Natural killer cell (primary cell): ENCODE measurements at places on chromosomes 7 and 10.

- DNase-seq = no peak
These were observed 205.9 kb upstream of the SVIL start for GRCh38 chr10:29840516-29841276.

DNA sequence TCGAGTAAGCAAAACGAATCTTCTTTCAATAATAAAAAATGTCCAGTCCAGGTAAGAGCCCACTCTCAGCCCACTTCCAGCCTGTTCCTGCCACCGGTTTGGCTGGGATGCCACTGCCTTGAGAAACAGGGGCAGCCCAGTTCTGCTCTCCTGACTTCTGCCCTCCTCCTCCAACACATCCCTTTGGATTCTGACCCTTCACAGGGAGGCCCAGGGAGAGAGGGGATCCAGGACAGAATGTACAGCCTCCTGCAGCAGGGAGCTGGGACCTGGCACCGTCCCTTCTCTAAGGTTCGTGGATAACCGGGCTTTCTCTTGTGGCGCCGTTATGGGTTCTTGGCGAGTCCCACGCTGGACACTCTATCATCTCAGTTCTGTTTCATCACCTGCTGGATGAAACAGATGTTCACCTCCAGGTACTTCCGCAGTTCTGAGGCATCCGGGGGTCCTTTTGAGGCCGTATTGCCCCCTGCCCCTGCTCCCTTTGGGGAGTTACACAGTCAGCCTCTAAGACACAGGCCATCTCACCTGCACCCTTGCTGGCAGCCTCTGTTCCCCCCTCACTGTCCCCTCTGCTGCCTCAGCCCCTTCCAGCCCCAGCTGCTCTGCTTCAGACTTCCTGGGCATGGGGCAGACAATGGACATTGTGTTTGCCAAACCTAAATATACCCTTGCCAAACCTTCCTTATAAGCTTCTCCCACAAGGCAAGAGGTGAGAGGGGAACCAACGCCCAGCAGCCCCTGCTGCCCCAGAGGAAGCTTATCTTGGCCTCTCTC lies 203.8 kb upstream of the ZMIZ1 start:
- DNase-seq = no peak

DNA sequence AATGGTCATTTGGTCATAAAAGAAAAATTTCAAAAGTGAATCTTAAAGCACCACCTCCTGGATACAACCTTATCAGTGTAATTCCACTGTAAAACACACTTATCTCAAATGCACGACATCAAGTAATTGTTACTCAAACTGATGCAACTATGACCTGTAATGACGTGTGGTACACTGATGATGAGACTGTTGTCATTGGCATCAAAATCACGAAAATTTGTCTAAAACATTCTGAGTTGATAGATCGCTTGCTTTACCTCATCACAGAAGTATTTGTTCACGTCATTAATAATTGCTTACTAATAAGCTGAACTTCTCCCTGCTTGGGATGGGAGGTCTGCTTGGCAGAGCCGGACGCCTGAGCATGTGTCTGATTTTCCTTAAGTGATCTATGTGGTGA lies 221.8 kb upstream of the KLF6 start:
- no peak for DNase-seq

GRCh38 chr7:681551-682307 lies 44.8 kb upstream of the DNAAF5 start:
- DNase-seq = no peak

- DNase-seq = no peak
These were observed 105.6 kb downstream of the ANKRD26 start for GRCh38 chr10:26994743-26995142.

DNA sequence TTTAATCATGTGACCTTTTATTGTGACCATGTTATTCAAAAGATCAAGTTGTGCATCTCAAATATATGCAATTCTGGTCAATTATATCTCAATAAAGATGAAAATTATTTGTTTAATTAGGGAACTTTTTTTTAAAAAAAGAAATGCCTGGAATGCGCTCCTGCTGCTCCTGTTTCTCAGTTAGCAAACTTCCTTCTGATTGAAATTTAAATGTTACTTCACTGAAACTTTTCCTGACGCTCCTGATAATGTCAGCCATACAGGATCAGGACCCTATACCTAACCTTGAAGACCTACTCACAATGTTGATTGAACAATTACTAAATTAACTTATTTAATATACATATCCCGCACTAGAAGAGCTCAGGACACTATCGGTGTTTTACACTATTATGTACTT lies 190.4 kb downstream of the MACC1 start:
- no peak for DNase-seq

GRCh38 chr7:2622869-2623697 lies 8.7 kb upstream of the TTYH3 start:
- no peak for DNase-seq

DNA sequence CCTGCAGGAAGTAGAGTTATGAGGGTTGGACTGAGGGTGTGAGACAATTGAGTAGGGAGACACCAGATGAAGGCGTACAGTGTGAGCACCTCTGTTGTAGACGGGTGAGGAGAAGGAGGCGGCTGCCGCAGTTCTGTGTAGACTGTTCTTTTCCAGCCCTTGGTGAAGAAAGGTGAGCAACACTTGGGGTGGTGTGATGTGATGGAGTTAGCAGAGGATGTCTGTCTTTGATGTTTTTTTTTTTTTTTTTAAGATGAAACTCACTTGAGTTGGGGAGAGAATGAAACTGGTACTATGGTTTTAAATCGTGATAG lies 42.8 kb upstream of the RNF216 start:
- DNase-seq = peak; percentile 82

DNA sequence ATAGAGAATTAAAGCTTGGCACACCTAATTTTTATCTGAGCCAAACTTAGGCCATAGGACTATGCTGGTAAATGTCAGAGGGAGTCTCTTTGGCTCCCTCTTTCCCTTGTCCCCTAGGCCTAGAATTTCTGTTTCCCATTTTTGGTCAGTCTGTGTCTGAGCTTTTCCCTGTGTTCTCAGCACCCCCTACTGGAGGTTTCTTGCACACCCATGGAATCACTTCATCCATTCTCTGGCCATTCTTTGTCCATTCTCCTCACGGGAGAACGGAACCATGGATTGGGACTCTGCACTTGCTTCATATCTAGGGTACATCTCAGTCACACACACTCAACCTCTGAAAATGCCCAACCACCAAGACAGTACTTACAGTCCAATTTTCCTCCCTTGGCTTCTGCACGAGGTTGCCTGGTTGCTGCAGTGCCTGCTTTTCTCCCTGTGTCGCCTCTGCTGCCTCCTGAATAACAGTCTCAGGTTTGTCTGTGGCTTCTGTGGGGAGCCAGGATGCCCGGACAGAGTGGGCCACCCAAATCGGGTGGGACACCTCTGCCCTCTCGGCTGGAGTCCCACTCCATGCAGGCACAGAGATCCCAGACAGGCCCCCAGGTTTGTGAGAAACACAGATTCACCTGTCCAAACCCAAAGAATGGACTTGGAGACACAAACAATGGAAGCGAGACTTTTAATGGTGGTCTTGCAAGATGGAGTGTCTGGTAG lies 35.1 kb upstream of the DNAH11 start:
- peak; percentile 59 for DNase-seq

GRCh38 chr7:116429986-116430619 lies 69.4 kb upstream of the CAV2 start:
- DNase-seq = no peak

GRCh38 chr10:6274040-6274439 lies 71.3 kb downstream of the PFKFB3 start:
- DNase-seq = no peak

- no peak for DNase-seq
These were observed 6.3 kb upstream of the C10orf95 start for GRCh38 chr10:102457591-102458150.

DNA sequence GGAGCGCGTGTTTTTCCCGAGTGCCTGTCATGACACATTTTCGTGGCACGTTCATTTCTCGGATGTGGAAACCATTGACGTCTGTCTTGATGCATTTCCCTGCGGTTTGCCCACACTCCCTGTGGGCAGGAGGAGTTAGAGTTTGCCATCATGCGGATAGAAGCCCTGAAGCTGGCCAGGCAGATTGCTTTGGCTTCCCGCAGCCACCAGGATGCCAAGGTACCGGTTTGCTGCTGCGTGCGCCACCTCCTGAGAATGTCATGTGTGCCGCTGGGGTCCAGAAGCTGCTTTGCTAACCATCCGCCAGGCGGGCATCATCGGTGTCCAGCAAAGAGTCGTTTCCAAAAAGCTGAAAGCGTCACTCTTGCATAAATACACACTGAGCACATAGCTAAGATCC lies 40.9 kb upstream of the BTBD16 start:
- no peak for DNase-seq

- DNase-seq = no peak
These were observed 238.8 kb downstream of the ARL4A start for GRCh38 chr7:12926206-12926605.

GRCh38 chr7:143495851-143496250 lies 18.2 kb downstream of the TAS2R41 start:
- DNase-seq = no peak

DNA sequence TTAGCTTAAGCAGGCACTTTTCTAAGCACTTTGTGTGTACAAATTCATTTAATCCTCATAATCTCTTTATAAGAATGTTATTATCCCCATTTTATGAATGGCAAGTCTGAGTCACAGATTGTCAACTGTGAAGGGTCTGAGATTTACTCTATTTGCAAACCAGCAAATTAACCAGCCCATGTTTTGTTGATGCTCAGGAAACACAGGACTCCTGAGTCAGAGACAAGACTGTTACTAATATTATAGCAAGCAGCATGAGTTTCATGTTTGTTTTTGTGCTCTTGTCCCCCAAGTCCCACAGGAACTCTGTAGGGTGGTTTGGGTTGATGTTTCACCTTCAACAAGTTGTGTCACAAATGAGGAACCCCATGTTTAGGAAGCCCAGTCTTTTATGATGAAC lies 182.0 kb upstream of the PPP1R3A start:
- DNase-seq = no peak

DNA sequence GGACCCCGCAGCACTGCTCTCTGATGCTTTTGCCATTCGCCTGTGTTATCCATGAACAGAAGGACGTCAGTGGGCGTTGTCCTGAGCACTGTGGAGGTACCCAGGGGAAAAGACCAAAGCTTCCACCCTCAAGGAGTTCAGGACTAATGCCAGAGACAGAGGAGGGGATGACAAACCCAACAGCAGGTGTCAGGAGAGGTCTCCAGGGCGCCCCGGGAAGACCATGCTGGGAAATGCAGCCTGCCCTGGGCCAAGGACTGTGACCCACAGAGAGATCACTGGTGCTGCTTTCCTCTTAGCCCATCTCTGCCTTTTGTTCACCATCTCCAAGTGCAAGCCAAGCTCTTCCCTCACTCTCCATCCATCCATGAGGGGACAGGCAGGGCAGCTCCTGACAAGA lies 166.8 kb upstream of the PFKP start:
- no peak for DNase-seq

DNA sequence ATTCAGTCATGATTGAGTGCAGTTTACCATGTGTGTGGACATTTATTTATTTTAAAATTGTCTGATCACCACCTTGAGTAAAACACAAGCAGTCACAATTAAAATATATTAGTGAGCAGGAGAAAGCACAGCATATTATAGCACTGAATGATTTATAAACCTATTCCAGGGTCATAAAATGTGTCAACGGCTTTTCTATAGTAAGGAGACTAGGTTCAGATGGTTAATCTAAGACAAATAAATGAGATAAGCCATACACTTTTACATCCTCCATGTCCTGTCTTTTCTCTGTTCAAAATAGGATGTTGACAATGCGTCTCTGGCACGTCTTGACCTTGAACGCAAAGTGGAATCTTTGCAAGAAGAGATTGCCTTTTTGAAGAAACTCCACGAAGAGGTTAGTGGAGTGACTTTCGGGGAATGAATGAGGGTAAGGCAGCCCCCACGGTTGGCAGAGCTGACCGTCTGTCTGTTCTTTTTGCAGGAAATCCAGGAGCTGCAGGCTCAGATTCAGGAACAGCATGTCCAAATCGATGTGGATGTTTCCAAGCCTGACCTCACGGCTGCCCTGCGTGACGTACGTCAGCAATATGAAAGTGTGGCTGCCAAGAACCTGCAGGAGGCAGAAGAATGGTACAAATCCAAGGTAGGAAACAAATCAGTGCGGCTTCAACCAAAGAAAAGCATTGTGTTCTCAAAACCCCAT lies 5.4 kb downstream of the VIM start:
- DNase-seq = no peak

DNA sequence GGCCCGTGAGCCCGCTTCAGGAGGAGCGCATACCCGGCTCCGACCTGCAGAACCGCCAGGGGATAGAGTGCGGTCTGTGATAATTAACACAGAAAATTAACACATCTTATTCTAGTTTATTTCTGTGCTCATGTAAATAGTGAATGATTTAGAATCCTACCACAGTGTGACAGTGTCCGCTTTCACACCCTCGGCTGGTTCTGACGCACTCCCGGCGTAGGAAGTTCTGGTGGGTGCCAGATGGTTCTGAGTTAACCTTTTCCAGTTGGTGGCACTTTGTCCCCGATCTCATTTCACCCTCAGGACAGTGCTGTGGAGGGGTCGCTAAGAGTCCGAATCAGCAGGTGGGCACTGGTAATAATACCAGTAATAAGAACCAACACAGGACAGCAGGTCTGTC lies 28.3 kb upstream of the FXYD4 start:
- no peak for DNase-seq
